ENCODE measurements at places on chromosomes 11 and 22.

DNA sequence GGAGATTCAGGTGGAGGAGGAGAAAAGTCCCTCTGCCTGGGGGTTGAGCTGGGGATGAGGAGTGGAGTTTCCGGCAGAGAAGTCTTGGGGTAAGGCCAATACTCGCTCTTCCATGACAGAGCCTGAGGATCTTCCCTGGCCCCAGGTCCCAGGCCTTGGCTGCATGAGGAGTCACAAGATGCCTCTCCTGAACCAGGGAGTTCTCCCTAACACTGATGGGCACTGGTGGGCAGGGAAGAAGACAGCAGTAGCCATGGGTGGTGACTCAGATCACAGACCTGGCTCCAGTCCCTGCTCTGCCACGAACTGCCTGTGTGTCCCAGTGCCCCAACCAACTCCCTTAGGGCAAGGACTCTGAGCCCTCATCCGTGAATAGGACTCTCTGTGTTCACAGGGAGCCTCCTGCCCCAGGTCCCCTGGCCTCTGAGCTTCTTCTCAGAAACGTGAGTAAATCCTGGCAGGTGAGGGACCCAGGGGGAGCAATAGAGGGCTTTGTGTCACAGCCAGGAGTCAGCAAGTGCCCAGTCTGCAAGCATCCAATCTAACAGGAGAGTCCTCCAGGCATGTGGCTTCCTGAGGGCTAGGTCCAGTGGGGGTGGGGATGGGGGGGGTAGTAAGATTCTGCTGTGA is 45.5 kb upstream of the FTH1 start:
- DNase-seq, result no peak

- DNase-seq, result no peak
Measured at GRCh38 chr11:100515087-100515486, 172.0 kb upstream of the ARHGAP42 start.

DNA sequence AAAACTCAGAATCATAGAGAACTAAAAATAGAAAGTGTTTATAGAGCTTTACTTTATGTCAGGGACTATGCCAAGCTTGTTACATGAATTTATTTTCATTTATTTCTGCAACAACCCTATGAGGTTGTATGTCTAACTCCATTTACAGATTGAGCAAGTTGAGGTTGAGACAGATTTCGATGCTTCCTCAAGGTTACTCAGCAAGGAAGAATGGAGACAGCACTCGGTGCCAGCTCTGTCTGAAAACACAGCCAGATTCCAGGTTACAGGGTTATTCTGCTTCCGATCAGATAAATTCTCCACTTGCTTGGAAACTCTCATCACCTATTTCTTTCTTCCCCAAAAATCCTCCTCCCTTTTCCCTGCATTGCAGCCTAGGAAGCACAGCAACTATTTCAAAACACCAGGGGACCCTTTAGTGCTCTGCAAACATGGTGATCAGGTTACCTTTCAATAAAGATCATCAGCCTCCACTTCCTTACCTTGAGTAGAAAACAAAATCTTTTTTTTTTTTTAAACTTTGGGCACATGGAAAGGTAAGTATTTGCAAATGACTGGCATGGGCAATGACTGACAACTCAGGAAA is 7.0 kb downstream of the MMP3 start:
- DNase-seq, result no peak

DNA sequence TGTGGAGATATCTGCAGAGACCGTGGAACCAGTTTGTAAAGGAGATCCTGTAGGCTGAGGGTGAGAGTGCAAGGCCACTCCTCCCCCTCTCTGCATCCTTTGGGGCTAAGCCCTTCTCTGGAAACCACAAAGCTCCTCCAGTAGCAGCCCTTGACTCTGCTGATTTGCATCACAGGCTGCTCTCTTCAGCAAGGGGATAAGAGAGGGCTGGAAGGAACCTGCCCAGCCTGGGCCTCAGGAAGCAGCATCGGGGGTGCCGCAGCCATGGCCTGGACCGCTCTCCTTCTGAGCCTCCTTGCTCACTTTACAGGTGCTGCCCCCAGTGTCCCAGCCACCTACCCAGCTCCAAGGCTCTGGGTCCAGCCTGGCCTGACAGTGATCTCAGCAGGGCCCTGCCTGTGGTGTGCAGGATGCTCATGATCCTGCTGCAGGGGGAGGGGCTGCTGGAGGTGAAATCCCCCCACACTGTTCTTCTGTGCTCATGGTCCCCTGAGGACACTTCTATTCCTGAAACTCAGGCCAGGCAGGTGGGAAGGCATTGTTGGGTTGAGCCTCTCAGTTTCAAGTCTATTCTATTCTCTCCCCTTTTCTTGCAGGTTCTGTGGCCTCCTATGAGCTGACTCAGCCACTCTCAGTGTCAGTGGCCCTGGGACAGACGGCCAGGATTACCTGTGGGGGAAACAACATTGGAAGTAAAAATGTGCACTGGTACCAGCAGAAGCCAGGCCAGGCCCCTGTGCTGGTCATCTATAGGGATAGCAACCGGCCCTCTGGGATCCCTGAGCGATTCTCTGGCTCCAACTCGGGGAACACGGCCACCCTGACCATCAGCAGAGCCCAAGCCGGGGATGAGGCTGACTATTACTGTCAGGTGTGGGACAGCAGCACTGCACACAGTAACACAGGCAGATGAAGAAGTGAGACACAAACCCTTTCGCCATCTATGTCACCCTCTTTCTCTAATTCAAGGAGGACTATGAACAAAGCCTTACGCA is 68.5 kb upstream of the IGLL5 start:
- no peak for DNase-seq

- no peak for DNase-seq
Measured at GRCh38 chr22:46389081-46389480, 53.6 kb downstream of the TRMU start.

- DNase-seq, result no peak
Measured at GRCh38 chr11:86228269-86229038, 16.1 kb upstream of the EED start.

GRCh38 chr22:50276143-50276542 is 6.0 kb upstream of the MAPK11 start:
- DNase-seq, result peak; percentile 66

DNA sequence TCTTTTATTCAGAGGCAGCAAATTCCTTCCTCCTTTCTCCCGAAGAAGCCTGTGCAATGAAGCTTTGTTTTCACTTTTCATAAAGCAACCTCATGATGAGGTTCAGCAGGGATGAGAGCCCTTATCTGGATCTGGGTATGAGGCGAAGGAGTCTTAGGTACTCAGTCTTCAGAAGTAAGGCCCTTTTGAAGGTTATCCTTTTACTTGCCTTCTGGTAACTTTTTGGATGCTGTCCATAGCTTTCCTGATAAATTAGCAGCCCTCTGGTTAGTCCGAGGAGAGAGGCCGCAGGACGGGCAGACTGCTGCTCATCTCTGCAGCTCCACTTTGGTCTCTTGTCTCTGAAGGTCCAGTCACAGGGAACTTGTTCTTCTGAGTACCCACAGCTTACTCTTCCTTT is 1.1 kb downstream of the TRIM22 start:
- no peak for DNase-seq

DNA sequence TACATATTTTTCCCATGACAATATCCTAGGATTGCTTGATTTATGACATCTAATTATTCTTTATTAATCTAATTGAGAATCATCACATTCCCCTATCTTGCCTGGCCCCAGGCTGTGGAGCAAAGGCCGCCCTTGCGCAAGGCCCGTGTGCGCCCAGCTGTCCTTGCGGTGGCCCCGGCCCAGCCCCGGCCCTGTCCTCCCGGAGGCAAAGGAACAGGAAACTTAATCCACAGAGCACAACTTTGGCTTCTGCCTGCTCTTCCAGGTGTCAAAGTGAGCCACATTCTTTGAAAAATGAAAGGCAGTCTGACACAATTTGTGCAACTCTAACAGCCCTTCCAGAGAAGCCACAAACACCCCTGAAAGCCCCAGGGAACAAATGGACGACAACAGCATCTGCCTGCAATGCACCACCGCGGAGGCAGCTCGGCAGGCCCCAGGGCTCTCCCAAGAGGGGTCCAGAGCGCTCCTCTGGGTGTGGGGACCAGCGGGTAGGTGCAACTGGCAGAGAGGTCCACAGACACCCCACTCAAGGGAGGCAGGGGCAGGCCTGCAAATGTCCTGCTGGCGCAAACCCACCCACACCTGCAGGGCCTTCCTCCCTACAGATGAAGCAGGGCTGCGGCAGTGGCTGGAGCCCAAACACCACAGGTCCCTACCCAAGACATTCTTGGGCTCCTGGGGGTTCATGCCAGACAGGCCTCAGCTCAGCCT is 30.3 kb downstream of the GNB1L start:
- DNase-seq, result peak; percentile 44

- DNase-seq, result peak; percentile 46
Measured at GRCh38 chr22:47191671-47192650, 429.5 kb downstream of the TBC1D22A start.

DNA sequence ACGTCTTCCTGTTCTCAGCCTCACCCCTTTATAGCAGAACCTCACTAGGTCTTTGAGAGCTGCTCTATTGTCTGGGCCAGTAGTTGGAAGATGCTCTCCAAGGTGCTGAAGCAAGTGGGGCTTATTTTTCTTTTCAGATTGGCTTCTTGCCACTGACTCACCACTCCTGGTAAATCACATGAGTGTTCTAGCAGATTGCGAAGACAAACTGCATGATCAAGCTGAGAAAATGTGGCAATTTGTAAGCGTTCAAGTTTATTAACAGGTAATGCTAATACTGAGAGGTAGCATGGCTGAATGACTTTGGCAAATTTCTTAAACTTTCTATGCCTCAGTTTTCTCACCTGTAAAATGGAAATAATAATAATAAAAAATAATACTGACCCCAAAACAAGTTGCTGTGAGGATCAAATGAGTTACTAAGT is 59.2 kb downstream of the CACNG2 start:
- DNase-seq, result peak; percentile 58

DNA sequence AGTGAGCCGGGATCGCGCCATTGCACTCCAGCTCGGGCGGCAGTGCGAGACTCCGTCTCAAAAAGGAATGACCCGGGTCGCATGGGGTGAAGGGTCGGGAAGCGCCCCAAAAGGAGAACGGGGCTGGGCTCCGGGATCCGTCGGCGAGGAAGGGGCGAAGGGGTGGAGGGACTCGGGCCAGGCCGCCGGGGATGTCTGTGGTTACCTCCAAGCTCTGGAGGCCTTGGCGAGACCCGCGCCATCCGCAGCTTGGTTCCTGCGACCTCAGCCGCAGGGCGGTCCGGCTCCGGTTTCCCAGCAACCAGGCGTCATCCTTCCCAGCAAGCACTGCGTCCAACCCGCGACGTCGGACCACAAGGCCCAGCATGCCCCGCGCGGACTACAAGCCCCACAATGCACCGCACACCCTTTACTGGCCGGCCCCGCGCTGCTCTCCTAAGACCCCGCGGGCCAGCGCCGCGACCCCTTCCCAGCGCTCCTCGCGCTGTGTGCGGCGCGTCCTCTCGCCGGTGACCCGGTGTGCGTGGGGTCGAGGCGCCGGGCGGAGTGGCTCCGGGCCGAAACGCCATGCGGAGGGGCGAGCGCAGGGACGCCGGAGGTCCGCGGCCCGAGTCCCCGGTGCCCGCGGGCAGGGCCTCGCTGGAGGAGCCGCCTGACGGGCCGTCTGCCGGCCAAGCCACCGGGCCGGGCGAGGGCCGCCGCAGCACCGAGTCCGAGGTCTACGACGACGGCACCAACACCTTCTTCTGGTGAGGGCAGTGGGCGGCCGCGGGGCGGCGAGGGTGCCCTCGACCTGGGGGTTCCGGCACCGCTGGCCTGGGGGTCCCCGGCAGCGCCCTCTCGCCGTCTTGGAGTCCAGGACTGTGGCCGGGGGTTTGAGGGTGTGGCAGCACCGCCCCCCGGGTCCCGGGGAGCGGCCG is at the start of gene PTDSS2:
Gene PTDSS2, plus strand, starts transcription at position 391 of the 920 bp plus-strand sequence. Its CDS starts 177 bp downstream, at position 568.
- DNase-seq, result peak; percentile 98

DNA sequence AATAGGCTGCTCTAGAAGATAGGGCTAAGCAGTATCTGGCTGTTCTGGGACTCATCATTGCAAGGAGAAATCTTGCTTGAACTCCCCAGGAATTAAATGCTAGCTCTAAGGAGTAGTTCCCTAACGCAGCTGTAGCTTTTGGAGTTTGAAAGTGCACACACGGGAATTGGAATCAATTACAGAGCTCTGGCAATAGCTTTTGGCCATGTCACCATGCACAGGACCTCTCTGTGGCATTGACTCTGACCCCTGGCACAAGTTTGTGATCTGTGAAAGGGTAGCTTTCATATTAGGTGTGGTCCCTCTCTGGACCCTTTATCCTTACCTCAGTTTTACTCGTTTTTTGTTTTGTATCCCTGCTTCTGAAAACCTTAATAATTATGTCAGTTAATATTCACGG is 121.6 kb downstream of the FAT3 start:
- no peak for DNase-seq

DNA sequence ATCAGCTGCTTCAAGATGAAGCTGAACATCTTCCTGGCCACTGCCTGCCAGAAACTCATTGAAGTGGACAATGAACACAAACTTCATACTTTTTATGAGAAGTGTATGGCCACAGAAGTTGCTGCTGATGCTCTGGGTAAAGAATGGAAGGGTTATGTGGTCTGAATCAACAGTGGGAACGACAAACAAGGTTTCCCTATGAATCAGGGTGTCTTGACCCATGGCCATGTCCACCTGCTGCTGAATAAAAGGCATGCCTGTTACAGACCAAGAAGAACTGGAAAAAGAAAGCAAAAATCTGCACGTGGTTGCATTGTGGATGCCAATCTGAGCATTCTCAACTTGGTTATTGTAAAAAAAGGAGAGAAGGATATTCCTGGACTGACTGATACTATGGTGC is 22.2 kb upstream of the BIRC3 start:
- no peak for DNase-seq

DNA sequence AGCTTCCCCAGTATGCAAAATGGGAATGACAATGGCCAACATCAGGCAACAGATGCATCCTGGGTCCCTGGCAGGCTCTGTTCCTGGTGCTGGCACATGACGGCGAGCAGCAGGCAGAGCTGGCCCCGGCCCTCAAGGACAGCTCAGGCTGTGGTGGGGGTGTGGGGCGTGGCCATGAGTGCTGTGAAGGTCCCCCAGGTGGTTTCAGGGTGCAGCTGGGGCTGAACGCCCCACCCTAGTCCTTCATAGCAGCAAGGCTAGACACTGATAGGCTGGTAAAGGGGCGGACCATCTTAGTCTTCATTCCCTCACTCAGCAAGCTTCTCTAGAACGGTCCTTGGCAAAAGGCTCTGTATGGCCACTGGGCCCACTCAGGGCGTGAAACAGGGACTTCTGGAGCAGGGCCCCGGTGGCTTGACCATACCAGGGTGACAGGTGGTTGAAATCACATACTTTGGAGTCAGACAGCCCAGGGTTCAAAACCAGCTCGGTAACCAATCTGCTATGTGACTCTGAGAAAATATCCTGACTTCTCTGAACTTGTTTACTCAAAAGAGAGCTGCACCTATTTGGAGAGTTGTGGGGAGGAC is 15.1 kb downstream of the NPTXR start:
- no peak for DNase-seq

GRCh38 chr22:20238901-20239675 is 29.0 kb downstream of the RTN4R start:
- no peak for DNase-seq

- no peak for DNase-seq
Measured at GRCh38 chr11:126124231-126124661, 61.6 kb upstream of the CDON start.

DNA sequence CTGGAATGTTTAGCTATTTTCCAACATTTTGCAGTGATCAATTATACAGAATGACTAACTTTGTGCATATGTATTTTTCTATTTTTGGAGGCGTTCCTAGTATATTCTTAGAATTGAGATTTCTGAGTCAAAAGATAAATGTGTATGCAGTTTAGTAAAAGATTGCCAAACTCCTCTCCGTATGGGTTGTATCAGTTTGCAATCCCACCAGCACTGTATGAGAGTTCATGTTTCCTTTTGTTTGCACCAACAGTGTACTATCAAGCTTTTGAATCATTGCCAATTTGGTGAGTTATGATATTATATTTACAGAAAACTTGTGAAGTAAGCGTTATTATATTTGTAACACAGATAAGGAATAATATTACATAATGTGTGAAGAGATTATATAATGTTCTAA is 658.7 kb downstream of the JRKL start:
- no peak for DNase-seq

All from ecto neural progenitor cell (in vitro differentiated cells).